ENCODE measurements at places on chromosomes 5 and 9.
A peak's percentile ranks its signal among the peaks of the same experiment; 100 is the strongest.

- no peak for DNase-seq
Observed at GRCh38 chr5:37896159-37896558, 56.3 kb upstream of the GDNF start.

GRCh38 chr9:124624735-124624992 lies 117.5 kb upstream of the NR5A1 start:
- peak; percentile 4 for DNase-seq

DNA sequence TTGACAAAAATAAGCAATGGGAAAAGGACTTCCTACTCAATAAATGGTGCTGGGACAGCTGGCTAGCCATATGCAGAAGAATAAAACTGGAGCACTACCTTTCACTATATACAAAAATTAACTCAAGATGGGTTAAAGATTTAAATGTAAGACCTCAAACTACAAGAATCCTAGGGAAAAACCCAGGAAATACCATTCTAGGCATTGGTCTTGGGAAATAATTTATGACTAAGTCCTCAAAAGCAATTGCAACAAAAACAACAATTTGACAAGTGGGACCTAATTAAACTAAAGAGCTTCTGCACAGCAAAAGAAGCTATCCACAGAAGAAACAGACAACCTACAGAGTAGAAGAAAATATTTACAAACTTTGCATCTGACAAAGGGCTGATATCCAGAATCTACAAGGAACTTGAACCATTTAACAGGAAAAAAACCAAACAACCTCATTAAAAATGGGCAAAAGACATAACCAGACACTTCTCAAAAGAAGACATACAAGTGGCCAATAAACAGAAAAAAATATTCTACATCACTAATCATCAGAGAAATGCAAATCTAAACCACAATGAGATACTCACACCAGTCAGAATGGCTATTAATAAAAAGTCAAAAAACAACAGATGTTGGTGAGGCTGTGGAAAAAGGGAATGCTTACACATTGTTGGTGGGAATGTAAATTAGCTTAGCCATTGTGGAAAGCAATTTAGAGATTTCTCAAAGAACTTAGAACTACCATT lies 75.2 kb upstream of the CPEB4 start:
- no peak for DNase-seq

DNA sequence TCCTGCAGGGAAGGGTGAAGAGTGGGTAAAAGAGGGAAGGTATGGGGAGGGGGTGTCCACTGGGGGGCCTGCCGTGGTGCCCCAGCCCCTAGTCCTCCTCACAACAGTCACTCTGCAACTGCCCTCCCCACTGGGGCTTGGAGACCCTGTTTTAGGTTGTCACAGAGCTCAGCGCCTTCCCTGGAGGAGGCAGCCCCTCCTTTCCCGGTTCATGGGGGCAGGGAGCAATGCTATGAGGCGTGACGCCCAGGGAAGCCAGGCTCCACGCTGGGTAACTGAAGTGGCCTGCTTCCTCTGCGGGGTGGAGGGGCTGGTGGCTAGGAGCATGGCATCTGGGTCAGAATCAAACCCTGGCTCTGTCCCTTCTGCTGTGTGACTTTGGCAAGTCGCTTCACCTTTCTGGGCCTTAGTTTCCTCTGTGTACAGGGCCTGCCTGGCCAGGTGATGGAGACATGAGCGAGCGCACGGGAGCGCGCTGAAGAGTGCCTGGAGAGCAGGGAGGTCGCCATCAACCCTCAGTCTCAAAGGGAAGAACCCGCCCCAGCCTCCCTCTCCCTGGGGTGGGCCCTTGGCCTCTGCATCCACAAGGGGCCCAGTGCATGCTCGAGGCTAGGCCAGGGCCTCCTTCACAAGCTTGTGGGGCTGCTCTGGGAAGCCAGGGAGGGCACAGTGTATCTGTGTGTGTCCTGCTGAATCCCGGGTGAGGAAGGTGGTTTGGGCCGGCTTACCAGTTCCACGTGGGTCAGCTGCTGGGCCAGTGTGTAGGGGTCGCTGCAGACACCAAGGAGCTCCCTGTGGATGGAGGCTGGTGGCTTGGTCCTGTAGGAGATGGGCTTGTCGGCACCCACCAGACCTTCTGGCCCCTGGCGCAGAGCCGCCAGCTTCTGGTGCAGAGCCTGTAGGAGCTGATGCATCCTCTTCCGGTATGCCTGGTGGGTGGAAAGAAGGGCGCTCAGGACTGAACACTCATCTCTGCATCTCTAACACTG lies 56.4 kb upstream of the RNF130 start:
- no peak for DNase-seq

DNA sequence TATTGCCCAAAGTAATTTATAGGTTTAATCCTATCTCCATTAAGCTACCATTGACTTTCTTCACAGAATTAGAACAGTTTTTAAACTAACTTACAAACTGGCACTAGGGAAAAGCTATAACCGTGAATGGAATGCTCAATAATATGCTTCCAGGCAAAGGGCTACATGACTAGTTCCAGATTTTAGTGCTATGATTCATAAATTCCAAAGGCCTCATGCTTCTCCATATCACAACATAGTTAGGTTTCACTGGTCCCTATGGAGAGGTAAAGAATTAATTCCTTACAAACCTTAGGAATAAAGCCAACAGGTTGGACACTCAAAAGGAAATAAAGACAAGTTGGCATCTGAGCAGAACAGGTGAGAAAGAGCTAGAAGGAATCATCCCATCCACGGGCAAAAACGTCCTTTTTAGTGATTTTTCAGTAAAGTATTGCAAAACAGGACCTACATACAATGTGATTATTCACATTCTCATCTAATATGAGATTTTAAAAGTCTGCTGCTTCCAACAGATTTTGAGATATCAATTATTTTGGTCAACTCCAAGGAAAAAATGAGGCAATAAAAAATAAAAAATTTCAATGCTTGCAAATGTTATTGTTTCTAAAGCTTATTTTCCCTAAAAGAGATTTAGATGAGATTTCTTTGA lies 97.0 kb upstream of the TARS1 start:
- no peak for DNase-seq

DNA sequence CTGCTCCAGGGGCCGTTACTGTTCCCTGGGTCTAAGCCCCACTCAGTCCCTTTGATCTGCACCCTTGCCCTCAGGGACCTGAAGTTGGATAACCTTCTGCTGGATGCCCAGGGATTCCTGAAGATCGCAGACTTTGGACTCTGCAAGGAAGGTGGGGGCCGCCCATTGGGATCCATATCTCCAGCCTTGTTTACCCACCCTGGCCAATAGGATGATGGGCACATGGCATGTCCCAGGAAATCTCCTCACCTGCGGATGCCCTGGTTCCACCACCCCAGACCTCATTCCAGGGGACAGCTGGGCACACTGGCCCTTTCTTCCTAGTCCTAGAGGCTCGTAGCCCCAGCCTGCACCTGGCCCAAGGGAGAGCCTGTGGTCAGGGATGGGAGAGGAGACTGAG lies 5.5 kb downstream of the ZDHHC12 start:
- no peak for DNase-seq

- DNase-seq = no peak
Observed at GRCh38 chr5:78527054-78527859, 121.3 kb downstream of the LHFPL2 start.

DNA sequence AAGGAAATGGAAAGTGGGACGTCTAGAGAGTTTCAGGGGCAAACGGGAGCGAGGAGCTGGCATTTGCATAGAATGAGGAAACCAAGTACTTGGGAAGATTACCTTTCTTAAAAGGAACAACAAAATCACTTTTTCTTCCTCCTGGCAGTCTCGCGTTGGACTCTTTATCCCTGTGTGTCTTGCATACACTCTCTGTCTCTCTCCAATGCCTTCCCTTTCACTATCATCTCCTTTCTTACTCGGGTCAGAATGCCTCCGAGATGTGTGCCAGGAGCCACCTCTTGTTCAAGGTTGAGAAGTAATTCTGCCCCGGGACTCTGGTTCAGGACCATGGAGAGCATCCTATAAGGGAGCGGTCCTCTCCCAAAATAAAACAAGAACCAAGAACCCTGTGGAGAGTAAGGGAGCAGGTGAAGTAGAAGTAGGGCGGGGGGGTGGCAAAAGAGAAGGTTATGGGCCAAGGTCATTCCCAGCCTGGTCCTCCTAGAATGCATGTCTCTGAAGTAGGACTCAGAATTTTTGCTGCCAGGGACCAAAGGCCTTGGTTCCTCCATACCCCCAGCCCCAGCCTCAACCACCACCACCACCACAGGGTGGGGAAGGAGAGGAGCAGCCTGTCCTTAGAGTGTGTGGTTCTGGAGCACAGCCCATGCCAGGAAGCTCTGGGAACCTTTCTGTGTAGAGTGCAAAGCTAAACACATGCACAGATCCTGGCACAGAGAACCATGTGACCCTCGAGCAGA lies 72.1 kb upstream of the ARAP3 start:
- no peak for DNase-seq

DNA sequence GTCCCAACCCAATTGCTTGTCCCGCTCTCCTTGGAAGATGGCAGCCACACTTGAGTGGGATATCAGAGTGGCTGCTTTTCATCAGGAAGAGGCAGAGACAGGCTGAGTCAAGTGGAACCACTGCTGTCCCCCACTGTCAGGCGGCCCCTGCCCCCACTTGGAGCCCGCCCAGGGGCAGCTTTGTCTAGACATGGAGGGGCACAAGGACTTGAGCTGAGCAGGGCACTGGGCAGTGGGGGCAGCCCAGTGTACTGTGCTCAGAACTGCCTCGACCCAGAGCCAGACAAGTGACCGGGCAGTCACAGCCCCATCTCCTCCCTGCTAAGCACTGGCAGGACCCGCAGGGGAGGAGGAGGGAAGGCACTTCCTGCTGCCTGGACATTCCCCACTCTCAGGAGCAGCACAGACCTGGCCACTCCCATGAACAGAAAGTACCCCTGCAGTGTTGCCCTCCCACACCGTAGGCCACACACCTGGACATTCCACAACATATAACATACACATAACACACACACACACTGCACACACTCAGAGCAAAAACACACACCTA lies 91.0 kb downstream of the MRPL36 start:
- DNase-seq = no peak

GRCh38 chr5:55713871-55714270 lies 1.7 kb upstream of the SLC38A9 start:
- DNase-seq = no peak

DNA sequence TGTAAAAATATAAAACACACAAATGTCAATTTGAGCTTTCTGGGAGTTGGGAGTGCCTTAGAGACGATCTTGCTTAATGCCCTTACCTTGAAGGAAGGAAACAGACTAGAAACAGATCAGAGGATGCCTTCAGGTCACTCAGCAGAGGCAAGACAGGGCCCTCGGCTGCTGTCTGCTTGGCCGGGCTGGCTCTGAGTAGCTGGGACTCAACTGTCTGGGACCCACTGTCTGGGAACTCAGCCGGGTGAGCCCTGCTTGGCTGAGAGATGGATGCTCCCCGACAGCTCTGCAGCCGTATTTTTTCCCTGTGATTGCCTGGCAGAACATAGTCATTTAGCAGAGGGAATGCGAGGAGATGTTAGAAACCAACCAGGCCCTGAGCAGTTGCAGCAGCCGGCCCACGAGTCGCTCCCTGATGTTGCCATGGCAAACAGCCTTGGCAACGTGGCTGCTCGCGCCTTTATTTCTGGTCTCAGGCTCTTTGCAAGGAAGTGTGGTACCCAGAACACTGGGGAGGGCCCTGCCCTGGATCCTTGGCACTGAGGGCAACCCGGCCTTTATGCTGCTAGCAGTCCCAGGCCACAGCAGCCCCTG lies 10.9 kb downstream of the PPARGC1B start:
- DNase-seq = peak; percentile 84

DNA sequence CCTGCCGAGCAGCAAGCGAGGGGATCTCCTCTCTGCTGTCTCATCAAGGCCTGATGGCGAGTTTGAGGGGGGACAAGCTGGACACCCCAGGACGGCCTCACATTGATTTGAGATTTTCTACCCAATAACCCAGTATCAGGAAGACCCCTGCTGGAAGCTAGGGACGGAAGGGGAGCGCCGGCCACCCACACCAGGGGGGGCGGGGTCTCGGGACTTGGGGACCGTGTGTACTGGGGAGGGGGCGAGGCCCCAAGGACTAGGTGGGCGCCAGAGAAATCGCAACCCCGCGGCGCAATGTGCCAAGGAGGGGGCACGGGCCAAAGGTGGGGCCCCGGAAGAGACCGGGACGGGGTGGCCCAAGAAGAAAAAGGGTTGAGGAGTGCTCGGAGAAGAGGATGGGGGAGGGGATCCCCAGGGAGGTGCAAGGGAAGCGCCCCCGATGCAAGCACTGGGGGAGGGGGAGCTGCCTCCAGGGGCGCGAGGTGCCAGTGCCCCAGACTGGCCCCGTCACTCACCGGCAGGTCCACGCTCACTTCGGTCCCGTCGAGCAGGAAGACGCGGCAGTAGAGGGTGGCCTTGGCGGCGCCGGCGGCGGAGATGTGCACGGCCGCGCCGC lies 1.1 kb downstream of the EPB41L4B start:
- DNase-seq = peak; percentile 34

- no peak for DNase-seq
Observed at GRCh38 chr5:119217183-119217582, 138.6 kb upstream of the TNFAIP8 start.

- no peak for DNase-seq
Observed at GRCh38 chr5:138662599-138662998, 87.4 kb upstream of the HSPA9 start.

DNA sequence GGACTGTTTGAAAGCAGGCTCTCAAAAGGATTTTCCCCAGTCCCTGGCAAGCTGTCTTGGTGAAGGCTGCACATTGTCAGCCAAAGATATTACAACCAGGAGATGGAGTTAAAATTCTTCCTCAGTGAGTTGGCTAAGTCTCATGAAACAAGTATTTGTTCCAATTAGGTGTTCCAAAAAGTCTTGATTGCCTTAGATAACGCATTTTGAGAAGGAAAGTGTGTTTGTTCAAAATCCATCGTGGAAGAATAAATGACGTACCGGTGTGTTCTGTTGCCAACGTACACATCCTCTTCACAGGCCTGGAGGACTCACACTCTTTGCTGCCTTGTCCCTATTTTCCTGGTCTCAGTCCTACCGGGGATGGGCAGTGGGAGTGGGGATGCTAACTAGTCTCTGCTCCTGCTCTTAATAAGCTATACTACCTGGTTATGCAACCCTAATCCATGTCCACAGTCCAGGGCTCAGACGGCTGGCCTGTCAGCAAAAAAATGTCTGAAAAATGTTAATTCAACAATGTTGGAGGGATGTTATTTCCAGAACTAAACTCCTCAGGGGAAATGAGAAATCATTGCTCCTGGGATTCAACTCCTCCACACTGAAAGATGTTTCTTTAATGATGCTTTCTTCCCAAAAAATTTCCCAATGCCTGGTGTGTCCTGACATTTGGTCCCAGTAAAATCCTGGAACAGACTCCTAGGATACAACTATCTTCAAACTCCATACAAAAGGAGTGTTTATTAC lies 175.3 kb upstream of the KLF9 start:
- DNase-seq = no peak

- no peak for DNase-seq
Observed at GRCh38 chr5:109589239-109589638, 100.5 kb upstream of the MAN2A1 start.

GRCh38 chr5:31815376-31815775 lies 176.4 kb downstream of the PDZD2 start:
- DNase-seq = no peak

GRCh38 chr9:37200433-37201005 lies 80.1 kb downstream of the ZCCHC7 start:
- DNase-seq = no peak

DNA sequence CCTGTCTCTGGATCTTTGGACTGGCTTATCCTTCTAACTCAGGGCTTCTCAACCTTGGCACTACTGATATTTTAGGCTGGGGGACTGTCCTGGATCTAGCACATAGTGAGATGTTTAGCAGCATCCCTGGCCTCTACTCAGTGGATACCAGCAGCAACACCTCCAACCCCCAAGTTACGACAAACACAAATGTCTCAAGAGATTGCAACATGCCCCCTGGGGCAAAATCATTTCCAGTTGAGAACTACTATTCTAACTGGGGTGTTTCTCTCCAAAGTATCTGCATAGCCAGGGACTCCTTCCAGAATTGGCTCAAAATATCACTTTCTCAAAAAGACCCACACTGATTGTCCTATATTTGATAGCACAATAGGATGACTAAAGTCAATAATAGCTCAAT lies 7.2 kb upstream of the TLR4 start:
- DNase-seq = no peak

Measured in brain (organoid and tissue), 16 donors.